ENCODE measurements at places on chromosomes 4 and X.

GRCh38 chrX:52425775-52426174 is 57.0 kb downstream of the XAGE2 start:
- no peak for DNase-seq

GRCh38 chr4:83281307-83281706 is 3.3 kb downstream of the COQ2 start:
- DNase-seq, result no peak

DNA sequence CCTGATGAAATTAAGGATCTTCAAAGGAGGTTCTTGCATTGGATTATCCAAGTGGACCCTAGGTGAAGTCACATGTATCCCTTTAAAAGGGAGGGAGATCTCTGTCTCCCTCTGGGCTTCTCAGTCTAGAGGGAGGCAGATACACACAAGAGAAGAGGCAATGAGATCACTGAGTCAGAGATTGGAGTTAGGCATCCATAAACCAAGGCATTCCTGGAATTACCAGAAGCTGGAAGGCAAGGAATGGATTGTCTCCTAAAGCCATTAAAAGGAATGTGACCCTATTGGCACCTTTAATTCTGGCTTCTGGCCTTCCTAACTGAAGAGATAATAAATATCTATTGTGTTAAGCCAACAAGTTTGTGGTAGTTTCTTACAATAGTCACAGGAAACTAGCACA is 383.2 kb downstream of the PACRGL start:
- no peak for DNase-seq

DNA sequence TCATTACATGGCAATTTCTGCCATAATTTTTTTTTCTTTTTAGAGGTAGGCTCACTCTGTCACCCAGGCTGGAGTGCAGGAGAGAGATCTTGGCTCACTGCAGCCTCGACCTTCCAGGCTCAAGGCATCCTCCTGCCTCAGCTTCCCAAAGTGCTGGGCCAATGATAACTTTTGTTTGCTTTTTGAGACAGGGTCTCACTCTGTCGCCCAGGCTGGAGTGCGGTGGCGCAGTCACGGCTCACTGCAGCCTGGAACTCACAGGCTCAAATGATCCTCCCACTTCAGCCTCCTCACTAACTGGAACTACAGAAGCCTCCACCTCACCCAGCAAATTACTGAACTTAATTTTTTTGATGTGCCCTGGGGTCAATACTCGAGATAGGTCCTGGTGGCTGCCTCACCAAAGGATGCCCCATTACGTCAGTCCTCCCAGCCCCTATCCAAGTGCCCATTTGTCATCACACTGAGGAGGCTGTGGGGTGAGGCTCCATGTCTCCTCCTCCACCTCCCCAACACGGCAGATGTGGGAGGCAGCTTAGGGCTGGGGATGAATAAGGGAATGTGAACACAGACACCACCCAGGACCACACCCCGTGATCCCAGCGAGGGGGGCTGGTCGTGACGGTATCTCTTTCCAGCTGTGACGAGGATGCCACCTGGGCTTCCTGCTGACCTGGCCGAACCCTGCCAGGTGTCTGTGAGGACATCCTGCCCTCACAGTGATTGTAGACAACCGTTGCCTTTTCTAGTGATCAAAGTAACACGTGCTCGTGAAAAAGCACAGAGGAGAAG is 12.4 kb upstream of the NKX1-1 start:
- no peak for DNase-seq

DNA sequence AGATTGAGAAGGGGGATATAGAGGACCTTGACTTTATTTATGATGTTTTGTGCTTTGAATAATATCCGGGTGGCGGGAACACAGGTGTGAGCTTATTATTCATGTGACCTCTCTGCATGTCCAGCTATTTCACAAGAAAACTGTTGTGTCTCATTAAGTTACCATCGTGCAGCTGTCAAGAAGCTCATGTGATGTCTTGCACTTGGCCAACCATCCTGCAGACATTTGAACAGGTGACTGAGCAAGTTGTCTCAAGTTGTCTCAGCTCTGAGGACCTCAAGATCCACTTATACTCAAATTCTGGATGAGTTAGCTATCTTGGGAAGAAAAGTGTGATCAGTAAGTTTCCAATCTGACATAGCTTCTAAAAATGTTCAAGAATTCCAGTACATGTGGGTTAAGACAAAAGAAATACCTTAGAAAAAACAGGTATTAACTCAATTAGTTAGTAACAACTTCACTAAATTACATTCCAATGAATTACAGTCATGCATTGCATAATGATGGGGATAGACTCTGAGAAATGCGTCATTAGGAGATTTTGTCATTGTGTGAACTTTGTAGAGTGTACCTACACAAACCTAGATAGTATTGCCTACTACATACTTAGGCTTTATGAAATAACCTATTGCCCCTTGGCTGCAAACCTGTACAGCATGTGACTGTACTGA is 462.2 kb downstream of the INPP4B start:
- no peak for DNase-seq

GRCh38 chr4:73404042-73404441 is at the start of gene ALB:
Gene ALB, plus strand, starts transcription at chr4:73404287. Its CDS starts 41 bp downstream, at chr4:73404328.
- no peak for DNase-seq

- no peak for DNase-seq
Observed at GRCh38 chrX:31021537-31021936, 50.3 kb downstream of the FTHL17 start.

DNA sequence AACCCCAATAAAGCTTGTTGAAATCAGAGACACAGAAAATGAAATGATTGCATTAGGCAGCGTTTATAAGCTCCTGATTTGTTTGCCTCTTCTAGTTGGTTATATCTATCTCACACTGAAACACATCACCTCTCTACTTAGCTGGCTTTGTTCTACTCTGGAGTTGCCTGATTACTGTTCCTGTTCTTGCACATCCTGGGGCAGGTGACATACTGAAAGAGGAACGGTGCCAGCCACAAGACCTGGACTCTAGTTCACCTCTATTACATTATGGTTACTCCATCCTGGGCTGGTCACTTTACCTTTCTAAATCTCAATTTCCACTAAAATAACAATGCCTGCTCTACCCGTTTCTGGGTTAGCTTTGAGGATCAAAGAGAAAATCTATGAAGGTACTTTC is 47.9 kb downstream of the TRIM2 start:
- no peak for DNase-seq

- DNase-seq, result no peak
Observed at GRCh38 chrX:2875798-2876399, 47.2 kb downstream of the GYG2 start.

DNA sequence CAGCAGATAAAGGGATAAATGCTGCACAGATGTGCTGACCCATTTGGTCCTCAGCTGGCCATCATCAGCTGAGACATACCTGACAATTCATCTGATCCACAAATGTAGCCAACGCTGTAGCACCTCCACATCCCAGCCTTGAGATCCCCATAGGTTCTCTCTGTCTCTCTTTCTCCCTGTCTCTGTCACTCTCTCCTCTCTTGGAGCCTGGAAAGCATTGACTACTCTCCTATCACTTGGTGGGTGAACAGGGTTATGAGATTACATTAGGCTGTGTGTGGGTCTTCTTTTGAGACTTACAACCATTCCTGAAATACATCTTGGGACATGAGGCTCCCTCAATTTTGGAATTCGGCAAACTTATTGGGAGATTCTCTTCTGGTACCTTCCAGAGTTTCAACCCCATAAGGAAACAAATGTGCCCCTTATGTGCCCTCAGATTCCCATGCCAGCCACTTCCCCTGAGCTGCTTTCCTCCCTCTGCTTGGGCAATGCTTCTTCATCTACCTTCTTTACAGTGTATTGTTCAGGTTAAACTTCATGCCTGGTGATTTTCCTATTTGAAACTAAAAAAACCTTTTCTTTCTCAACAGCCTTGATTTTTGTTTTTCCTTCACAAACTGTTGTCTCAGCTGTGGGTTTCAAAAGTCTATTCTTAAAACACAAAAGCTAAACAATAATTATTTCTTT is 29.1 kb upstream of the FGF2 start:
- no peak for DNase-seq

DNA sequence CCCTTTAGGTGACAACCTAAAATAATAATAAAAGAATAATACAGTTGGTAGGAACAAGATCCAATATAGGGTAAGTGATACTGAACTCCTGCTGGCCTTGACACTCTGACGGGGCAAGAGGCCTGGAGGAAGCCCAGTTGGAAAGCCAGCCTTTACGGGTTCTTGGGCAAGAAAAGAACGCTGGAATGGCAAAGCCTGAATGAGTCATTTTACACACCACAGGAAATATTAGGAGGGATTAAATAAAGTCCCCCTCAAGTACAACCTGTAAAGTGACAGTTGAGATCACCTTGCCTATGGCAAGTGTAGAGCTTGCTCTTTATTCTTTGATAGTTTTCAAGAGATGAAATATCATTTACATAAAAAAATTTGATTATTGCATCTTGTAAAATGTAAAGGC is 244.5 kb upstream of the TLL1 start:
- no peak for DNase-seq

- no peak for DNase-seq
Observed at GRCh38 chrX:129091097-129091496, 432.2 kb downstream of the SMARCA1 start.

- DNase-seq, result no peak
Observed at GRCh38 chr4:1369479-1370079, 22.6 kb downstream of the UVSSA start.

Data from activated CD8-positive, alpha-beta memory T cell treated with anti-CD3 and anti-CD28 coated beads for 48 hours (primary cell).